ENCODE measurements at places on chromosomes 3 and 15.

DNA sequence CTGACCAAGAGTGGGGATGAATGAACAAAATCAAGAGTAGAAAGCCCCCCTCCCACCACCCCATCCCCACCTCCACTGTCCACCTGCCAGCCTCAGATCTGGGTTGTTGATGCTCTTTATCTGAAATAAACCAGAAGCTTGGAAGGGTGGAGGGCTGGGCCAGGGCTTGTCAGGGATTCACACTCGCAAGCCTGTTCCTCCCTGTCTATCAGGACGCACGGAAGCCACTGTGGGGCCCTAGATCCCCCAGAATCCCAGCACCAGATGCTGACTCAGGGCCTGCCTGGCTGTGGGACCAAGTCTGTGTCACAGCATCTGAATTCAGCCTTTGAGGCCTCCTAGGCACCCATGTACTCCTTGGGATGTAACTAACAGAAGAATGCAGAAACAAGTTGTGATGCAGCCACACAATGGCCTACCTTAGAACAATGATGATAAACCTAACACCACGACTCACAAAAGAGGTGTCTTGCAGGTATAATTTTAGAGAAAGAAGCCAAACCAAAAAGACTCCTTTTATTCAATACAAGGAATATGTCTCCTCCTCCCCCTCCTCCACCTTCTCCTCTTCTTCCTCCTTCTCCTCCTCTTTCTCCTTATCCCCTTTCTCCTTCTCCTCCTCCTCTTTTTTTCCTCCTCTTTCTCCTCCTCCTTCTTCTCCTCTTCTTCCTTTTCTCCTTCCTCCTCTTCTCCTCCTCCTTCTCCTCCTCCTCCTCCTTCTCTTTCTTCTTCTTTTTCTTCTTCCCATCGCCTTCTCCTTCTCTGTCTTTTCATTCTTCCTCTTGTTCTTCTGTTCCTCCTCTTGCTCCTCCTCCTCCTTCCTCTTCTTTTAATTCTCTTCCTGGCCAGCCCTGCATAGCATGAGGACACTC is 234.7 kb downstream of the PLCL2 start:
- no peak for DNase-seq

- DNase-seq, result no peak
Measured at GRCh38 chr15:57922776-57923175, 142.7 kb downstream of the ALDH1A2 start.

- no peak for DNase-seq
Measured at GRCh38 chr3:32432711-32433530, 41.3 kb downstream of the CMTM7 start.

GRCh38 chr3:58308728-58309127 is 2.4 kb downstream of the HTD2 start:
- DNase-seq, result no peak
